Naive thymus-derived CD8-positive, alpha-beta T cell (primary cell): ENCODE measurements at places on chromosomes 16 and 17.

DNA sequence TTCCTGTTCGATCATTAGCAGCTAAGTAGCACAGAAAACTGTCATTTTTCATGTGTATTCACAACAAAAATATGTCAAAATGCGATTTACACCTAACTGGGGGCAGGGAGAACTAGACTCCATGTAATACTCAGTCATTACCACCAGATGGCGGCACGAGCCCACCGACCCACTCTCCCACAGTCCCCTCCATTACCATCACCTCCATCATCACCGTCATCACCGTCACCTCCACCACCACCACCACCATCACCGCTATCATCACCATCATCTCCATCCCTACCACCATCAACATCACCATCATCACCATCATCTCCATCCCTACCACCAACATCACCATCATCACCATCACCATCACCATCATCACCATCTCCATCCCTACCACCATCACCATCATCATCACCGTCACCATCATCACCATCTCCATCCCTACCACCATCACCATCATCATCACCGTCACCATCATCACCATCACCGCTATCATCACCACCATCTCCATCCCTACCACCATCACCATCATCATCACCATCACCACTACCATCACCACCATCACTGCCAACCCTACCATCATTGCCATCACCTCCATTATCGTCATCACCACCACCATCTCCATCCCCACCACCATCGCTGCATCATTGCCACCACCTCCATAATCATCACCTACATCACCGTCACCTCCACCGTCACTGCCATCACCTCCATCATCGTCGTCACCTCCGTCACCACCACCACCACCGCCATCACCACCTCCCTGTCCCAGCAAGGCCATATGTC, 14.4 kb downstream of the NDUFAF8 start:
- peak; percentile 42 for DNase-seq

GRCh38 chr16:71754108-71754507, 29.6 kb upstream of the PHLPP2 start:
- DNase-seq, result no peak

- DNase-seq, result no peak
Measured at GRCh38 chr17:10058921-10059683, 139.3 kb downstream of the GAS7 start.

- no peak for DNase-seq
Measured at GRCh38 chr16:51418258-51418657, 267.2 kb upstream of the SALL1 start.

GRCh38 chr16:85717393-85718152, 28.8 kb upstream of the GINS2 start:
- peak; percentile 64 for DNase-seq

GRCh38 chr16:46801428-46802049, 29.4 kb downstream of the C16orf87 start:
- no peak for DNase-seq

DNA sequence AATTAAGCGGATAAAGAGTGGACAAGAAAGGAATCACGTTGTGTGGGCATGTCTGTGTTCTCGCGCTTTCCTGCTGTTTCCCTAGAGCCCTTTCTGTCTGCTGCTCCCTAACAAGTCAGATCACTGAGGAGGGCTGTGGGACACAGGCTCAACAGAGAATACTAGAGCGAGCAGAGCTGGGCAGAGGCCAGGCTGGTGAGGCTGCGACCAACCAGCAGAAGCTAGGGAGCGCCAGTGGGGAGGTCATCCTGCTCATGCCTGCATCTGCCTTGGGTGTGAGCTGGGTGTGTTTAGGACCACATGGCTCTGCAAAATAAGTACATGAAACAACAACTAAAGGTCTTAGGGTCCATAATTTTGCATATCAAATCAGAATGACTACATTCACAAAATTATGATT, 11.5 kb upstream of the FOXJ1 start:
- no peak for DNase-seq

- no peak for DNase-seq
Measured at GRCh38 chr17:14730821-14731220, 429.9 kb downstream of the HS3ST3B1 start.

DNA sequence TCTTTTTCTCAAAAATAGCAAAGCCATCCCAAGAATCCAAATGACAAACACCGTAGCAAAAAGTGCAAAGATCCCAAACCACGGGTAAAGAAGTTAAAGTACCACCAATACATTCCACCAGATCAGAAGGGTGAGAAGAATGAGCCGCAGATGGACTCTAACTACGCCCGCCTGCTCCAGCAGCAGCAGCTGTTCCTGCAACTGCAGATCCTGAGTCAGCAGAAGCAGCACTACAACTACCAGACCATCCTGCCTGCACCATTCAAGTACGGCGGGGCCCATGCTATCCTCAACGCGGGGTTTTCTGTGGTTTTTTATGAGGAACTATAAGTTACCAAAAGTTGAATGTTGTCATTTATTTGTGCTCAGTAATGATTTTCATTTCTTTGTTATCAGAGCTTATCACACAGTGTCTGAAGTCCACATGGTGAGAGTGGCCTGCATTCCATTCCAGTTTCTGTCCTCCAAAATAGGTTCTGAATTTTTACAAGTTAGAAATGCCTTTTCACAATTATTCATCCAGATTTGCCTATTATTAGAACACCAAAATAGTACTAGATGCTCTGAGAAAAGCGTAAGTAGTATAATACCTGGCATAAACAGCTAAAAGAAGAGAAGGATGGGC, 169.2 kb downstream of the MRTFB start:
- DNase-seq, result no peak

DNA sequence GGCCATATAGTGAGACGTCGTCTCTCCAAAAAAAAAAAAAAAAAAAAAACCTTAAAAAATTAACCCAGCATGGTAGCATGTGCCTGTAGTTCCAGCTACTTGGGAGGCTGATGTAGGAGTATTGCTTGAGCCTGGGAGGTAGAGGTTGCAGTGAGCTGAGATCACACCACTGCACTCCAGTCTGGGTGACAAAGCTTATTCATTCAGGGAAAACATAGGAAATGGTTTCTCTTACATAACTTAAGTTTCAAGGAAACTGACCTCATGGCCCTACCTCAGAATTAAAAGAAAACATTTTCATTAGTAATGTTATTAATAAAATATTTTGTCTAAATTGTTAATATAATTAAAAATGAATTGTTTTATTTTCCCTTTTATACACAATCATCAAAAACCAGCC, 31.4 kb downstream of the COG1 start:
- DNase-seq, result no peak

DNA sequence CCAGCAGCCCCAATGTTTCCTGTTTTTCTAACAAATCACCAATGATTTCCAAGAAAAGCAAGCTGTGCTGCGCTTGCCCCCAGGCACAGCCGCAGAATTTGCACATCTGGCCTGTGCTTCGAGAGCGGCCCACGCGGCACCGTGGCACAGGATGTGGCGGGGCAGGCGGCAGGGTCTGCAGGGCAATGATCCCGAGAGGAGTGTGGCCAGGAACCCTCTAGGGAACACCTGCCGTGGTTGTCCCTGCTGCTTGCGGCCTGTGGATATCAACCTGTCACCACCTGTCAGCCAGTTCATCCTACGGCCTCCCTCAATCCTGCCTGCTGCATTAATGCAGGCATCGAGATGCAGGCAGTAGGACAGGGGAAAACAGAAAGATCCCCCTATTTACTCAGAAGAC, 24.0 kb downstream of the PIK3R5 start:
- peak; percentile 81 for DNase-seq

DNA sequence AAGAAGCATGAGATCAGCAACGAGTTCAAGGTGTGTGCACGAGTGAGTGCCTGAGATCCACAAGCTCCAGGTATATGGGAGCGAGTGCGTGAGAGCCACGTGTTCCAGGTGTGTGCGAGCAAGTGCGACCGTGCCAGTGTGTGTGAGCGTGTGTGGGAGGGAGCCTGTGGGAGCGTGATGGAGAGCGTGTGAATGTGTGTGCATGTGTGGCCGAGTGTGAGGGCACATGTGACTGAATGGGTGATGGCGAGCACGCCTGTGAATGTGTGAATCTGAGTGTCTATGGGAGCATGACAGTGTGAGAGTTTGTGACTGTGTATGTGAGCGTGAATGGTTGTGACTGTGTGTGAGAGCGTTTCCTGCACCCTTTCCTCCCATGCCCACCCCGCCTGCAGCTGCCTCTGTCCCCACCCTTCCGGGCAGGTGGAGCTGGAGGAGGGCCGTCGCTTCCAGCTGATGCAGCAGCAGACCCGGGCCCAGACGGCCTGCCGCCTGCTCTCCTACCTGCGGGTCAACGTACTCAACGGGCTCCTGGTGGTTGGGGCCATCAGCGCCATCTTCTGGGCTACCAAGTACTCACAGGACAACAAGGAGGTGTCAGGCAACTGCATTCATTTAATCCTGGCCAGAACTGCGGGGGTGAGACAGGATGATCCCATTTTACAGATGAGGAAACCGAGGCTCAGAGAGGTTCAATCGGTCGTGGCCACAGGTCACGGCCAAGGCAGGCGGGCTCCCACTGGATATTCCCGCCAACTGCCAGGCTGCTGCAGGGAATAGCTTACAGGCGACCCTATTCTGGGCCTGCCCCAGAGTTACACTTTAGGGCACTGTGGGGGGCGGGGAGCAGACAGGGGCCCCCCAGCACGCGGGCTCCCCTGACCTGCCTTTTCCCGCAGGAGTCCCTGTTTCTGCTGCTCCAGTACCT, 3.7 kb downstream of the TMC8 start:
- peak; percentile 82 for DNase-seq

DNA sequence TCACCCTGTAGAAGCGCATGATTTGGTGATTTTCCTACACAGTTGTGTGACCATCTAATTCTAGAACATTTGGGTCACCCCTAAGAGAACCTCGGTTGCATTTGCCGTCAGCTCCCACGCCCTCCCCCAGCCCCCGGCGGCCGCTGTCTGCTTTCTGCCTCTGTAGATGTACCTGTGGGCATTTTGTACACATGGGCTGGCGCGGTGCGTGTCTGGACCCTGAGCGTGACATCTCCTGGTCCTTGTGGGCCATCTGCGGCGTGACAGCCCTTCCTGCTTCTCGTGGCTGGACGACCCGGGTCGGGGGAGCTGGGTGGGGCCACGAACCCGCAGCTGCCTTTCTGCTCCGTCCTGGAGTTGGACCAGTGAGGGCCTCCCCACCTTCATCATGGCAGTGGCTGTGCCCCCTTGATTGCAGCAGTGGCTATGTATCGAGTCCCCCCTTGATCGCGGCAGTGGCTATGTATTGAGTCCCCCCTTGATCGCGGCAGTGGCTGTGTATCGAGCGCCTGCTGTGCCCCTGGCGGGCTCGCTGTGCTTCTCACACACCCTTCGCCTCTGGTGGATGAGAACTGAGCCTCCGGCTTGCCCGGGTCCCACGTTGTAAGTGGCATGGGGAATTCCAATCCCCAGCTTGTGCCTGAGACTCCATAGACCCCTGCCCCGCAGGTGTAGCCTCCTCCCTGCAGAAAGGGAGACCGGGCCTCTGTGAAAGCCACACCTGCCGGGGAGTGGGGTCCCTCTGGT, 24.1 kb downstream of the GSE1 start:
- DNase-seq, result no peak

- no peak for DNase-seq
Measured at GRCh38 chr16:6362321-6362720, 970.3 kb upstream of the RBFOX1 start.

GRCh38 chr17:6064868-6065267, 5.3 kb upstream of the WSCD1 start:
- DNase-seq, result no peak

GRCh38 chr17:7122381-7122780, 7.8 kb upstream of the ASGR2 start:
- no peak for DNase-seq

DNA sequence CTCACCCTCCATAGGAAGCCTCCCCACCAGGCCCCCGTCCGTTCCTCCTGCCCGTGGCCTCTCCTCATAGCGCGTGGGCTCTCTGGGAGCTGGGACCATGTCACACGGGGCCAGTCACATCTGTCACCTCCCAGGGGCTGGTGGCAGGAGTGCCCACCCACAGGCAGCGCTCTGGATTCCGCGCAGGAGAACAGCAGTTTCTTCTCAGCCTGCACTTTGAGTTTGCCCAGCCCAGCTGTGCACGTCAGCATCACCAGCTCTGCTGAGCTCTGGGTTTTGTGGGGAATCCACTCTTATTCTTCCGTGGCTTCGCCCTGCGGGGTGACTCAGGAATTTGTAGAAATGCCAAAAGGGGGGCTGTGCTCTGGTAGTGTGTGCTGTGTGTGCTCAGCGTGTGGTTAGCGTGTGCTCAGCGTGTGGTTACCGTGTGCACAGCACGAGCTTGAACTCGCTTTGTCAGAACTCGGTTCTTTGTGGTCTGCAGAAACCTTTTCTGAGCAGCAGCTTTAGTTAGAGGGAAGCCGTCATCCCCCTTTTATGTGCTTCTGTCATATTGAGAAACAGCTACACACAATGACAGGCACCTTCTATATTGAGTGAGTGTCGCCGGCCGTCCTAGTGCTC, 3.2 kb downstream of the ACSF3 start:
- DNase-seq, result peak; percentile 73

- DNase-seq, result no peak
Measured at GRCh38 chr16:30808146-30808545, 21.1 kb upstream of the ZNF629 start.

GRCh38 chr16:50183316-50183715, 30.2 kb downstream of the TENT4B start:
- DNase-seq, result no peak

- DNase-seq, result no peak
Measured at GRCh38 chr17:82331345-82331939, 2.1 kb downstream of the SECTM1 start.

DNA sequence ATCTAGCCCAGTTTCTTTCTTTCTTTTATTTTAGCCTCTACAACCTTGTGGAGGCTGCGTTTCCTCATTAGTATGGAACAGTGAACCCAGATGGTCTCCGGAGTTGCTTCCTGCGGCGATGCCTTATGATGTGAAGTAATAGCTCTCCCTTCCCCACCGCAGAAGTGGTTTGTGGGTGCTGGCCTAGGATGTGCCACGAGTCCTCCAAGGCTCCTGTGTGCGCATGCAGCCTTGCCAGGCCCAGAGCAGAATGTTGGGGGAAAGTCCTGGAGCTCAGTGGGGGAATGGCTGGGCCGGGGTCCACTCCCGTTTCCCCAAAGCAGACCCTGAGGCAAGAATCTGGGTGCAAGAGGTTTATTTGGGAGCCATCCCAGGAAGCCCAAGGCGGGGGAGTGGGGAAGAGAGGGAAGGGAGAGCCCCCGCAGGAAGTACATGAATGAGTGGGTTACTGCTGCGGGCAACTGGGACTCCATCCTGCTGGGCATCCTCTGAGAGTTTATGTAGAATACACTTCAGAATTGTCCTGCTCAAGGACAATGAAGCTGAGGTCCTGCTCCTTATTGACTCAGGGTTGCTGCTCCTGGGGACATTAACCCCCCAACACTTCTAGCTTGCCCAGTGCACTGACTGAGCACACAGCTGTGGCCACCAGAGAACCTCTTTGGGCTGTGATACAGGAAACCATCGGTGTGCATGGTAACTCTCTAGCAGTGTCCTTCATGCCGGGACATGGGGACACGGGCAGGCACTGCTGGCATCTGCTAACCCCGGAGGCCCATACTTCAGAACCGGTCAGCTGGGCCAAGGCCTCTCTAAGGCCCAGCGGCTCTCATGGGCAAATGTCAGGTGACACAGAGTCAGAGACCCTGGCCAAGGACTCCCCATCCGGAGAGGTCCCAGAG, 3.7 kb upstream of the HCRT start:
- DNase-seq, result no peak

GRCh38 chr17:61276806-61277205, 122.8 kb upstream of the TBX2 start:
- DNase-seq, result no peak
